C1 segment of cervical spinal cord (tissue), 14 donors: ENCODE measurements at places on chromosomes 4 and X.

- DNase-seq: no peak
Measured at GRCh38 chrX:43728966-43729365, 72.9 kb downstream of the MAOA start.

DNA sequence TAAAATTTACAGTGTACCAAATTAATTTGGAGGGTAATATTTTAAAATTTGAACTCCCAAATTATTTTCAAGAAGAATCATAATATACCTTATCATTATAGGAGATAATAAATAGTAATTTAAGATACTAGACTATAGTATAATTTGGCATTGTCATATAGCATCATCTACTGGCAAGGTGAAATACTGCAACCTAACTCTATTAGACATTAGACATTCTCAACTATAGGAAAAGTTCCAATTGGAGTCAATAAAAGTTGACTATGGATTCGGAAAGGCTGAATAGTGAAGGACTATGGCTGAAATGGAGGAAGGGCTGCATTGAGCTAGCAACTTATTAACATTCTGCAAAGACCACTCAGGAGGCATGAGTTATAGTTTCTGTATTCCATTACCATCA lies 113.0 kb downstream of the PRDM5 start:
- DNase-seq: no peak

GRCh38 chrX:7334253-7334935 lies 186.4 kb upstream of the PUDP start:
- no peak for DNase-seq

DNA sequence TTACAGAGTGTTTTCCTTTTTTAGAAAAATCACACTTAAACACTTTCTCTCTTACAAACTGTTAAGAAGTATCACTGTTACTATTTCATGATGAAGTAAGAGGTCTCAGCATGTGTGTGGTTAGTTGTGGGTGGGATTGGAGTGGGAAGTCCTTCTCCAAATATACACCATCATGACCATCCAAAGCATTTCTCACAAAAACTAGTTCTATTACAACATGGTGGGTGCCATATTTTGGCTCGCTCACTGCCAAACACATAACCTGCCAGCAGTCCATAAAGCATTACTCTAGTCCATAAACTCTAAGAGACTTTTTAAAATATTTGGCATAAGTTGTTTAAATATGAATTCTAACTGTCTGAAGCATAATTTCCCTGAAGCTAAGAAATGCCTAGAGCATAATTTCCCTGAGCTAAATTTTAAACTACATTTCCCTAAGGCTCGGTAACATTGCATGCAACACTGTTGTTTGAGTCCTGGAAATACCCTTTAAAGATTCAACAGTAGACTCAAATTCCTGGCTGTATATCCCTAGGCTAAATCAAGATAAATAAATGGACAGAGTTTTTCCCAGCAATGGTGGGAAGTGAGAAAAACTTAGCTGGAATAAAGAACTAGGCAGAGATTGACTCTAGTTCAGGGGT lies 415.0 kb upstream of the INTU start:
- DNase-seq: no peak

DNA sequence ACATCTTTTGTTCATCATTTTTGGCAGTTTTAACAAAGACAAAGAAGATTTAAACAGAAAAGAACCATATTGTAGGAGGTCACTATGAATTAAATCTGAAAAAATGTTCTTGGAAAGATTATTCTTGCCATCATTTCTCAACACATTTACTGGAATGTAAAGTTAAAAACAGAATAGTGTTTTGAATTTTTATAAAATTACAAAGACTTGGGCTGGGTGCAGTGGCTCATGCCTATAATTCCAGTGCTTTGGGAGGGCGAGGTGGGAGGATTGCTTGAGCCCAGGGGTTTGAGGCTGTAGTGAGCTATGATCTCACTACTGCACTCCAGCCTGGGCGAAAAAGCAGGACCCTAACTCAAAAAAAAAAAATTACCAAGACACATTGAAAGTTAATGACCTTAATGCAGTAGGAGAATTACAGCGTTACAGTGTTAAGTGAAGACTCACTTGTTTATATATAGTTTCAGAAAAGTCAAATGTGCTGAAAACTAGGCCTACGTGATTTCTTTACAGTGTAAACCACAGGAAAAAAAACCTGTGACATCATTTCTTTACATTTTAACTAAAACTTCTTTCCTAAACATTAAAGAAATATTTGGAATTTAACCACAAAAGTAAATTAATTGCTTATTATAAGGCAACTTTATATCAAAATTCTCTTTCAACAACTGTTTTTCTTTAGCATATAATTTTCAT lies 7.9 kb downstream of the FAM13A start:
- no peak for DNase-seq

- no peak for DNase-seq
Measured at GRCh38 chrX:53373307-53373706, 49.1 kb downstream of the SMC1A start.

GRCh38 chr4:137266511-137266910 lies 265.8 kb downstream of the PCDH18 start:
- DNase-seq: no peak

DNA sequence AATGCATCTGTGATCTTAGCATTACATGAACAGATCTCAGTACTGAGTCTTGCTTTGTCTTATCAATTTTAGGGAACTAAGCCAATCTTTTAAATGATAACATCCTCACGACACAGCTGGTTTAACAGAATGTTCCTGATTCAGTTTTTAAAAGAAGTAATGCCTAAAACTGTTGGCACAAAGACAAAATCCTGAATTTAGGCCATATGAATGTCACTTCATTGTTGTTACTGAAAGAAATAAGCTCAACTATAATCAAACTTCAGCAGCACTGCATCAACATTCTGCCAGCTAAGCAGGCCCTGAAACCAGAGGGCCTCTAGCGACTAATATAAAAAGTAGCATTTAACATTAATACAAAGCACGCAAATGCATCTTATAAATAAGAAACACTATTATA lies 130.6 kb downstream of the FRYL start:
- no peak for DNase-seq

- no peak for DNase-seq
Measured at GRCh38 chr4:25843340-25844097, 19.3 kb downstream of the SEL1L3 start.

GRCh38 chrX:16469870-16470269 lies 180.1 kb upstream of the S100G start:
- no peak for DNase-seq

DNA sequence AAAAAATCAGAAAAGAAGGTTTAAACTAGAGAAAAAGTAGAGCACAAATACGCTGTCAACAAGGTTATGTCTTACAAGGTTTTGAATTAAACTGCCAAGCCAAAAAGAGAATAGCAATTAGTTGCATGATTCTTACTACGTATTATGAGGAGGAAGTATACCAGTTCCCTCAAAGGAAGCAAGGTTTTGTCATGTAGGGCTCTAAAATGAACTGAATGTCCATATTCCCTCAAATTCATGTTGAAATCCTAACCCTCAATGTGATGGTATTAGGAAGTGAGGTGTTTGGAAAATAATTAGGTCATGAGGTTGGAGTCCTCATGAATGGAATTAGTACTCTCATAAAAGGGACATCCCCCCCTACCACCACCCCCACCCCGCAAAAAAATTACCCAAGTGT lies 201.0 kb downstream of the FBXW7 start:
- DNase-seq: no peak

DNA sequence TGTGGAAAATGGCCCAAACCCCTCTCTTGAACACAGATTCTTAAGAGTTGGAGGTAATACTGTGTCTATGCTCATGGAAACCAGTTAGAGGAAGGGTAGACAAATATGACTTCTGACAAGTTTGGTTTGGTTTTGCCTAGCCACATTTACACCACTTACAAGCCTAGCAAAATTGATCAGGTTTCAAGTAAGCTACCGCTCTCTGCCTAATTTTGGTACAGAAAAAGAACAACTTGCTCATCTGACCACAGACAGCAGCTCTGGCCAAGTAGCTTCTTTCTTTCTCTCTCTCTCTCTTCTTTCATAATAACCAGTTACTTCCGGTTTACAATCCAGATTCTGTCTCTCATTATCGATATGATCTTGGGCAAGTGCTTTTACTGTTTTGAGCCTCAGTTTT lies 260.0 kb downstream of the GLUD2 start:
- no peak for DNase-seq

DNA sequence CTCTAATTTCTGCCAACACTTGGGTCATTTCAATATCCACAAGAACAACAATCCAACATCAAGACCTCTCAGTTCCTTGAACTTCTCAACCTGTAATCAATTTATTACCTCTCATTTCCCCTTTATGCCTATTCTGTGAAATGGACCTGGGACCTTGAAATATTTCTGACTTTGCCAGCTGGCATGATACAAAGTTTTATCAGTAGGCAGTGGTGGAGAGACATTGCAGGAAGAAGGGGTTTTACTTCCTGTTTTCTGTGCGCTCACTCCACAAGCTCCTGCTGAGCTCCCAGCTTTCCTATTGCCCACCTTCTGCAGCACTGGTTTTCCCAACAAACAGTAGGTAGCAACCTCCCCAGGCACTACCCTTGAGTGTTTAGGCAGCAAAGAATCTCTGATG lies 3.5 kb upstream of the ARHGEF6 start:
- DNase-seq: no peak

- DNase-seq: no peak
Measured at GRCh38 chrX:53133400-53133799, 39.5 kb downstream of the KANTR start.

GRCh38 chr4:188194421-188194820 lies 55.2 kb downstream of the TRIML1 start:
- DNase-seq: no peak
